ENCODE measurements at places on chromosomes 12 and 14. TPM values are rescaled to one million over a fixed set of nuclear protein-coding genes. Genes with fewer than 3 reads are reported as not detected.
A peak's percentile ranks its signal among the peaks of the same experiment; 100 is the strongest.

- H3K4me1 ChIP-seq = peaks cover 13% of the 10 kb centered on the region
- no peak overlapping the region for H3K4me3 ChIP-seq
- no peaks in the 10 kb centered on the region for H3K27me3 ChIP-seq
- no peak overlapping the region for H3K27ac ChIP-seq
- DNase-seq = no peak
- H3K36me3 ChIP-seq = peaks cover 11% of the 10 kb centered on the region
These were observed 54.4 kb downstream of the SETD3 start for GRCh38 chr14:99426265-99426664.

- H3K36me3 ChIP-seq = no peaks in the 10 kb centered on the region
- no peaks in the 10 kb centered on the region for H3K4me1 ChIP-seq
- no peak overlapping the region for H3K4me3 ChIP-seq
- H3K27me3 ChIP-seq = no peaks in the 10 kb centered on the region
- no peak overlapping the region for H3K27ac ChIP-seq
These were observed 88.9 kb upstream of the BTG1 start for GRCh38 chr12:92234533-92234932.

DNA sequence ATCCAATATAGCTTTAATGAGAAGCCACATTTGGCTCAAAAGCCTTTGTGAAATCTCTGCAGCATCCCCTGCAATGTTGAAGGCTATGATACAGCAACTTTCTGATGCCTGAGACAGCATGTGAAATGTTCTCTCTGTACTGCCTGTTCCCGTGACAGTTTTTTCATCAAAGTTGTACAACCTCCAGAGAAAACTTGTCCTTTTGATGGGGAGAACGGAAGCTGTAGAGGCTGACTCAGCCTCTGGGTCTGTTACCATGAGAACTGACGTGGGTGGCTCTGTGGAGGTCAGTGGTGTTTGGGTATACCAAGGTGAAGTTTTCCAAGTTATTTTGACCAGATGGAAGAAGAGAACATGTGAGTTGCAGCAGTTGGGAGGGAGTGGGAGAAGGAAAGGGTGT lies 17.0 kb downstream of the SLC4A8 start:
- no peaks in the 10 kb centered on the region for H3K27me3 ChIP-seq
- H3K4me1 ChIP-seq = peaks cover 17% of the 10 kb centered on the region
- DNase-seq = peak; percentile 89
- peak overlapping the region; percentile 30 for H3K4me3 ChIP-seq

GRCh38 chr12:59963546-59963945 lies 367.7 kb downstream of the SLC16A7 start:
- no peak for DNase-seq
- H3K4me1 ChIP-seq = no peaks in the 10 kb centered on the region
- H3K27me3 ChIP-seq = no peaks in the 10 kb centered on the region
- no peak overlapping the region for H3K4me3 ChIP-seq

DNA sequence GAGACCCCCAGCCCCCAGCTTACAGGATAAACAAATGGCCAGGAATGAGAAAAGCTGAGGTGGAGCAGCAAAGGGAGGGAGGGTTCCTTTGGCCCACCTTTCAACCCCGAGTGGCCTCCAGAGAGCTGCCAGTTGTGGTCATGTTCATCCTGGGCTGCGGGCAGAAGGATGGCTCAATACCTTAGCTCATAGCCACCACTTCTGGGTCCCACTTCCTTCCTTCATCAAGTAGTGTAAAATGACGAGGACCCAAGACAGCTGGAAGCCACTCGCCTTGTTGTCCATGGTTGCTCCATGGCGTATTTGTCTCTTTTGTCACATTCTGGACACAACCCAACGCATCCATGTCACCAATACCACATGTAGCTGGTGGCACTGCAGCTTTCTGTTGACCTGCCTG lies 24.2 kb downstream of the CRACR2A start:
- H3K36me3 ChIP-seq = no peaks in the 10 kb centered on the region
- H3K4me1 ChIP-seq = peaks cover 3% of the 10 kb centered on the region
- no peak overlapping the region for H3K4me3 ChIP-seq
- no peak for DNase-seq
- H3K27me3 ChIP-seq = no peaks in the 10 kb centered on the region

DNA sequence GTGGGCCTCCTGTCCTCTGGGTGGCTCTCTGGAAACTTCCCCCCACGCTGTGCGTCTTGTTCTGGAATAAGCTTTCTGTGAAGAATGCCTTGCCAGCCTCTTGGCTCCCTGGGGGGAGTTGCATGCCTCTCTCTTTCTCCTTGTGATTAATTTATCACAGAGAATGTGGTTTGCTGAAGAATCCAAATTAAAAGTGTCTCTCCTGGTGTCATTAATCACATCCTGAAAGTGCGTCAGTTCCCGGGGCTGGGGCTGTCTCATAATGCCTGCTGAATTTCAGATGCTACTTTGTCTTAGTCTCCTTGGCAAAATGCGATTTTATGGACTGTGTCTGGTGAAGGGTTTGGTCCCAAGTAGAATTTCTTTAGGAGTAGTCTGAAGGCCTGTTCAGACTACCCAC lies 787.7 kb upstream of the TMEM132C start:
- no peak overlapping the region for H3K27ac ChIP-seq
- H3K27me3 ChIP-seq = no peaks in the 10 kb centered on the region

DNA sequence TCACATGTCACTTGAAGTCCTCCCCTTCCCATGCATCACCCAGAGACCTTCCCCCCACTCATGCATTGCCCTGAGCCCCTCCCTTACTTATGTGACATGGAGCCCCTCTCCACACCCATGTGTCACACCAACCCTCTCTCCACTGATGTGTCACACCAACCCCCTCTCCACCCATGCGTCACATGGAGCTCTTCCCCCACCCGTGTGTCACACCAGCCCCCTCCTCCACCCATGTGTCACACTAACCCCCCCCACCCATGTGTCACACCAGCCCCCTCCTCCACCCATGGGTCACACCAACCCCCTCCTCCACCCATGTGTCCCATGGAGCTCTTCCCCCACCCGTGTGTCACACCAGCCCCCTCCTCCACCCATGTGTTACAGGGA lies 30.4 kb downstream of the RTL1 start:
- no peaks in the 10 kb centered on the region for H3K4me1 ChIP-seq
- H3K4me3 ChIP-seq = no peak overlapping the region
- no peaks in the 10 kb centered on the region for H3K36me3 ChIP-seq
- H3K27ac ChIP-seq = peak overlapping the region; percentile 71
- peak; percentile 52 for DNase-seq

GRCh38 chr14:71050227-71050823 lies 143.1 kb downstream of the PCNX1 start:
- H3K27me3 ChIP-seq = no peaks in the 10 kb centered on the region
- H3K36me3 ChIP-seq = peaks cover 39% of the 10 kb centered on the region
- no peak overlapping the region for H3K4me3 ChIP-seq
- peaks cover 20% of the 10 kb centered on the region for H3K4me1 ChIP-seq
- H3K27ac ChIP-seq = peak overlapping the region; percentile 78

- H3K27me3 ChIP-seq = no peaks in the 10 kb centered on the region
- no peaks in the 10 kb centered on the region for H3K36me3 ChIP-seq
- no peak overlapping the region for H3K27ac ChIP-seq
- H3K4me1 ChIP-seq = no peaks in the 10 kb centered on the region
- H3K4me3 ChIP-seq = no peak overlapping the region
These were observed 337.7 kb downstream of the IPO8 start for GRCh38 chr12:30357766-30358490.

DNA sequence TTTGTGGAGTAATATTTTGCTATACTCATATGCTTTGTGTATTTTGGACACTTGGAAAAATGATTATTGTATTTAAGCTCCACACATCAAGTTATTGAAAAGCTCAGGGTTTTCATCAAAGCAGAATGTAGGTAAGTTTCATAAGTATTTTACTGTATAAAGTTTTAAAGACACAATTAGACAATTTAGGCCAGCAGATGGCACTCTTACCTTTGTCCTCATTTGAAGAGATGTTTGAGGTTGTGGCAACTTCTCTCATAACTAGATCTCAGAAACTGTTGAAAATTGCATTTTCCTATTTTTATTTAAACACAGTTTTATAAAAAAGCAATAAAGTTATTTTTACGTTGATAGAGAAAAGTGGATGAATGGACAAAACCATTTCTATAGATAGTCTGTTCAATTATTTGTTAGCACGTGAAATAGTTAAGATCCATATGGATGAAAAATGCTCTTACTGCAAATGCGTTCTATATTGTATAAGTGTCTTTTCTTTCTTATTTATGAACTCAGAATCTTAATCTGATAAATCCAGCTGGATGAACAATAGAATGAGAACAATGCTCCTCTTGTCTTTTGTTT lies 300.0 kb downstream of the AEBP2 start:
- no peak overlapping the region for H3K4me3 ChIP-seq
- 0 out of 2 replicates have a peak, but pooled peaks cover 4% of the 10 kb centered on the region for H3K4me1 ChIP-seq
- DNase-seq = peak; percentile 72
- peaks cover 6% of the 10 kb centered on the region for H3K27me3 ChIP-seq
- H3K36me3 ChIP-seq = no peaks in the 10 kb centered on the region

DNA sequence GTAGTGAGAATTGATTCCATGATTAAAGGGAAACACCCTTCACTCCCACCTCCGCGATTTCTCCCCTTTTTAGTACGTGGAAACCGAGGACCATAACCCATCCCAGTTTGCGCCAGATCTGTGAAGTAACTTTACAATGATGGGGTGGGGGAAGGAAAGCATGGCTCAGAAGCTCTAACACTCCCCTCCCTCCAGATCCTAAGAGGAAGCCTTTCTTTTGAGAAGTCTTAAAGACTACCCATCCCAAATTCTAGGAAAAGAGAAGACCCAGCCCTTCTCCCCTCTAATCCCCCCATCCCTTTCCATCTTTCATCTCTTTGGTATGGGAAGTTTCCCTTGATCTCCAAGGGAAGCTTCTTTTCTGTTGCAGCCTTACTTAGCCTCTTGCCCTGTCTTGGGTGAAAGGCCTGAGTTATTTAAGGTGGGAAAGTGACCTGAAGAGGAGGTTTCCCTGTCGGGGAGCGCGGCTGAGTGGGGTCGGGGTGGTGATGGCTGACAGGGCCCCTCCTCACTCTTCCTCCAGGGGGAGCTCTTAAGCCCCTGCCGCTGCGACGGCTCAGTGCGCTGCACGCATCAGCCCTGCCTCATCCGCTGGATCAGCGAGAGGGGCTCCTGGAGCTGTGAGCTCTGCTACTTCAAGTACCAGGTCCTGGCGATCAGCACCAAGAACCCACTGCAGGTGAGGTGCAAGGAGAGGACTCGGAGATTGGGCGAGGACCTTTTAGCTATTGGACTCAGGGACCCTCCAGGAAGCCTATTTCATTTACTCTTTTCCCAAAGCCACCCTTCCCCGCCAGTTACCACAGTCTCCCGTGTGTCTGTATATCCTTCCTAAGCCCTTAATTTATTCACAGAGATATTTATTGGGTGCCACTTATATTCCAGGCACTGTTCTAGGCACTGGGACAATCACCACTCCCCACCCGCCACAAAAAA lies 1.8 kb downstream of the MARCHF9 start:
- H3K36me3 ChIP-seq = no peaks in the 10 kb centered on the region
- H3K27me3 ChIP-seq = peaks cover 22% of the 10 kb centered on the region
- no peak for DNase-seq

DNA sequence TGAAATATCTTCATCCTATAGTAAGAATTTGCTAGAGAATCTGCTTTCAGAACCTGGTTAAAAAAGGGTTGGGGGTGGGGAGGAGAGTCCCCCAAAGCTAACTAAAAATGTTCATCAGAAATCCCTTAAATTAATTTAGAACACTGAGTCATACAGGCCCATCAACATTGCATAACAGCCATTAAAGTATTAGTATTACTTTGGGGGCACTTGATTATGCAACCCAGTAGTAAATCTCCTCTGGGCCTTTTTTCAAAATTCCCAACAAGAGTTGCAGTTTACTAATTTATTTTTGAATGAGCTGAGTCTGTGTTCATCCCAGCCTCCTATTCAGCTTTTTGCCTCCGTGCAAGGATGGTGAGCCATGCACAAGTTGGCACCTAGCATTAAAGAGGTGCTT lies 8.8 kb upstream of the SLC24A4 start:
- no peak overlapping the region for H3K4me3 ChIP-seq
- H3K4me1 ChIP-seq = no peaks in the 10 kb centered on the region
- no peak for DNase-seq
- peaks cover 46% of the 10 kb centered on the region for H3K27me3 ChIP-seq
- no peaks in the 10 kb centered on the region for H3K36me3 ChIP-seq
- H3K27ac ChIP-seq = no peak overlapping the region

CYP46A1 gene
- total RNA-seq = 0.22 TPM

IL31 gene
- total RNA-seq = not detected

KITLG gene
- total RNA-seq = 98.4 TPM

ASCL4 gene
- not detected for total RNA-seq

HVCN1 gene
- total RNA-seq = 4.1 TPM

DLK1 gene
- not detected for total RNA-seq

Data from GM23248 (cell line).